ENCODE measurements at places on chromosomes 16 and 17.

GRCh38 chr17:45408611-45409421 lies 23.9 kb downstream of the ARHGAP27 start:
- DNase-seq, result no peak

DNA sequence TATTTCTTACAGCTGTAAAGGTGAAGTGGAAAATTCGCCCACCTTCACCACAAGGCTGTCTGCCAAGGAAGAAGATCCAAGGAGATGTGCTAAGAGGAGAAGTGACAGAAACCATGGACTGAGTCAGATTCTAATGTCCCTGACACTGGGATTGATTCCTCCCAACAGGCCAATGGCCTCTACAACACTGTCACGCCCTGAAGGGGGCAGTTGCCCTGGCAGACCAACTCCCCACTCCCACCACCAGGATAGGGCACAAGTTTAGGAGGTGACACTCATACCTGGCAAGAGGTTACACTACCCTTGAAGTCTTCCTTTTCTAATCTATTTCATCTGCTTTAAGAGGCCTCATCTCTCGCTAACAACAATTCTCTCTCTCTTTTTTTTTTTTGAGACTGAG lies 16.1 kb downstream of the PIP4K2B start:
- no peak for DNase-seq

- DNase-seq, result no peak
Observed at GRCh38 chr17:35414247-35414646, 18.1 kb downstream of the SLFN12 start.

DNA sequence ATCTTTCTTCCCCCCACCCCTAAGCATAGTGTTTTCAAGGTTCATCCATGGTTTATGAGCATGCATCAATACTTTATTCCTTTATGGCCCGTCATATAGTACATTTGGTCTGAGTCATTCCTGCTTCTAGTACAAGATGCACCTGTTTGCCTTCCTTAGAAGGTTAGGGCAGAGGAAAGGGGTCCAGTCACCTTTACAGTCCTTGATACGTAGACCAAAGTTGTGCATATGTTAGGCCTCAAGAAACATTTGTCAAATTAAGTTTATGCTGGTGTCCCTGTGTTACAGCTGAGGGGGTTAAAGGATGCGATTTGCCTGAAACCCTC lies 1.4 kb downstream of the CYB5D2 start:
- no peak for DNase-seq

DNA sequence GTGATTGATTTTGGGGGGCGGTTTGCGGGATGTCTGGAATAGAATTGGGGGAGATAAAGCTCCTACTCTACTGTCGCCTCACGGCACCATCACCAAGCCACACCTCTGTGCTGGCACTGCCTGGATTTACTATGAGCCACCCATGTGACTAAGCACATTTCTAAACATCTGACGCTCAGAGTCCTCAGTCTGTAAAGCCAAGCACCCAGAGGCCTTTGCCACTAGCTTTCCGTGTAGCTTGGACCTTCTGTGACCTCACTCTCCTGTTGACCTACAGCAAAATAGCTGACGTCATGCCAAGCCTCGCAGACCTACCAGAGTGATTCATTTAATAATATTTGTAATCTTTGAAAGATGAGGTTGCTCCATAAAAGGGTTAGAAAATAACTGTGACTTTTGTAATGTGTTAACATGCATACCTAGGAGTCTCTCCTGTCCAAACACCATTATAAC lies 38.5 kb upstream of the MYOCD start:
- no peak for DNase-seq

DNA sequence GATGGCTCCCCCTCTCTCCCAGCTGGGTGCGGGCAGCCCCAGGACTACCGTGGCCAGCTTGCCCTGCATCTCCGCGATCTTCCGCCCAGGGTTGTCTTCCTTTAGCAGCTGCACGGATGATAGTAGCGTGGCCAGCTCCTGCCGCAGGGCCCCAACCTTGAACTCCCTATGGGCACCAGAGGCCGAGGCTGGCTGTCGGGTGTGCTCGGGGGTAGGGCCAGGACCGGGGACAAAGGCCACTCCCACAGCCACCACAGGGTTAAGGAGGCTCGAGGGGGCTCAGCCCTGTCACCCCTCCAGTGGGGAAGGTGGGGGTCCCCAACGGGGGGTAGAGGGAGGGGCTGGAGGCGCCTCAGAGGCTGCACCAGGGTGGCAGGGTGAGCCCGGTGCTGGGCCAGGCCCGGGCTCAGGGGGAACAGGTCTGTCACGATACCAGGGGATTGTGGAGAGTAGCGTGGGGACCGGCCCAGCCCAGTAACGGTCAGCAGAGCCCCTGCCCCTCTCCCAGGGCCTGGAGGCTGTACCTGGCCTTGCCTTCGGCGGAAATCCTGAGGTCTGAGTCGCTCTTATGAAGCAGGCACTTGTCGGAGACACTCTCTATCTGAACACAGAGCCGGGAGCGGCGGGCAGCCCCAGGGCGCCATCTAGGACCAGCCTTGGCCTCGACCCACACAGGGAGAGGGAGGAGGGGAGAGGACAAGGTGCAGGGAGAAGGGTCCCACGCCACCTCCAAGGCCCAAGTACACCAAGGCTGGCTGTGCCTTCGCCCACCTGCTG lies 5.2 kb downstream of the PERCC1 start:
- no peak for DNase-seq

DNA sequence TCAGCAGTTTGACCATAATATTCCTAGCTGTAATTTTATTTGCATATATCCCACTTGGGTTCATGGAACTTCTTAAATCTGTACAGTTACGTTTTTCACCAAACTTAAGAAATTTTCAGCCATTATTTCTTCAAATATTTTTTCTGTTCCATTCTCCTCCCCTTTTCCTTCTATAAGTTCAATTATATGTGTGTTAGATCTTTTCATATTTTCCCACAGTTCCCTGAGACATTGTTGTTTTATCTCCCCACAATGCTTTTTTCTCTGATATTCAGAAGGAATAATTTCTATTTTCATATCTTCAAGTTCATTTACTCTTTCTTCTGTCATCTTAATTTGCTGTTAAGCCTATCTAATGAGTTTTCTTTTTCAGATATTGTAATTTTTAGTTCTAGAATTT lies 26.1 kb downstream of the IKZF3 start:
- no peak for DNase-seq

DNA sequence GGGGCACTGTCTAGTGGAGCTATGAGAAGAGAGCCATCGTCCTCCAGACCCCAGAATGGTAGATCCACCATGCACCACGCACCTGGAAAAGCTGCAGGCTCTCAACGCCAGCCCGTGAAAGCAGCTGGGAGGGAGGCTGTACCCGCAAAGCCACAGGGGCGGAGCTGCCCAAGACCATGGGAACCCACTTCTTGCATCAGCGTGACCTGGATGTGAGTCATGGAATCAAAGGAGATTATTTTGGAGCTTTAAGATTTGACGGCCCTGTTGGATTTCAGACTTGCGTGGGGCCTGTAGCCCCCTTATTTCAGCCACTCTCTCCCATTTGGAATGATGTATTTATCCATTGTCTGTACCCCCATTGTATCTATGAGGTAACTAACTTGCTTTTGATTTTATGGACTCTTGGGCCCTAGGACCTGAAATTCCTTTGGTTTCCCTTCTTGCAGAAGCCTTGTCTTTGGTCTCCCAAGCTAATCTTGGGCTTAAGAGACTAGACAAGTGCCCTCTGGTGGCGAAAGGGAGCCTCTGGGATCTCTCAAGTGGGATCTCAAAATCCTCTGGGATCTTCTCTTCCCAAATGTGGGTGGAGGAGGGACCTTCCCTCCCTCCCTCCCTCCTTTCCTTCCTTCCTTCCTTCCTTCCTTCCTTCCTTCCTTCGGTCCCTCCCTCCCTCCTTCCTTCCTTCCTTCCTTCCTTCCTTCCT lies 58.2 kb upstream of the HAPSTR1 start:
- peak; percentile 2 for DNase-seq

GRCh38 chr17:69809331-69809730 lies 265.7 kb upstream of the KCNJ16 start:
- DNase-seq, result no peak

GRCh38 chr17:71501711-71502110 lies 619.1 kb upstream of the SOX9 start:
- no peak for DNase-seq

GRCh38 chr16:67150833-67151396 lies at the start of gene B3GNT9:
Gene B3GNT9 (minus strand): TSS chr16:67150998. CDS start chr16:67150485, 513 bp downstream.
- DNase-seq, result peak; percentile 60

DNA sequence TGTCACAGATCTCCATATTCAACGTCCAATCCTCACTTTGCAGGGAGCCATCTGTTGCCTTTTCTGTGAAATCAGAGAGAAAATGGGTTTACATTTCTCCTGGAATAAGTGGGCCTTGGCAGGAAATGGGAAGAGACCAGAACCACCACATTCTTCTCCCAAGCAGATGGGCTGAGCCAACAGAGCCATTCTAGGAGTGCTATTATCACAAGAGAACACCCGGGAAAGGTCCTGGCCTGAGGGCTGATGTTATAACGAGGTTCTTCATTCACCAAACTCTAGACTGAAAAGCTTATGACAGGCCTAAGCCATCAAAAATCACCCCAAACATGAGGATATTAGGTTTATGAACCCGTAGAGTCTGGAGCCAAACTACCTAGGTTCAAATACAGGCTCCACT lies 64.7 kb downstream of the TOM1L2 start:
- DNase-seq, result no peak

- DNase-seq, result no peak
Observed at GRCh38 chr17:67716405-67716798, 1.3 kb upstream of the NOL11 start.

GRCh38 chr16:77289331-77289809 lies 90.2 kb downstream of the SYCE1L start:
- no peak for DNase-seq

DNA sequence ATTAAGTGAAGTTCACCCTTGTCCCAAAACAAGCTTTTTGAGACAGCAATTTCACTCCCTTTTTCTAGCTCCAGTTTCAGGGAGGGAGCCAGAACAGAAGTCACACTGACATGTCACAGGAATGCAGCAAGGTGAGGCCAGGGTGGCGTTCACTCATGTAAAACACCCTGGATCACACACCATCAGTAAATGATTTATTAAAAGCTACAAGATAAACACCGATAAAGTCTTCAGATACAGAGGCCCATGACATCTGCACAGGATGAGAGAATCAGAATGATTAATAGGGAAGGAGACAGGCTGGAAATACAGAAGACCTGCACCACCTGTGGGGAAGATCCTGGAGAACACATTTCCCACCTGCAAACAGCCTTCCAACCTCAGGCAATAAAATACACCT lies 77.5 kb upstream of the DYNLRB2 start:
- no peak for DNase-seq

DNA sequence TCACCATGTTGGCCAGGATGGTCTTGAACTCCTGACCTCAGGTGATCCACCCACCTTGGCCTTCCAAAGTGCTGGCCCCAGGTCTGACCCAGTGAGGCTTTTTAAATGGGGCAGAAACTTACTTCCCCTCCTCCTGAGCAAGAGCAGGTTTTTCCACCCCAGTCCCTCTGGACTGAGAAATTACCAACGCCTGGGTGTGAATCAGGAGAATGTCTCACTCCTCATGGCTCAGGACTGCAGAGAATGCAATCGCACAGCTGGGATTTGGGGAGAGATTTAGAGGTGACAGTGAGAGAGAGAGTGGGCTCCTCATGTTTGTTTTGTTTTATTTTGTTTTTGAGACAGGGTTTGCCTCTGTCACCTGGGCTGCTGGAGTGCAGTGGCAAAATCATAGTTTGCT lies 203.6 kb downstream of the RAB11FIP4 start:
- no peak for DNase-seq

- DNase-seq, result no peak
Observed at GRCh38 chr16:49505556-49505955, 132.0 kb downstream of the C16orf78 start.

DNA sequence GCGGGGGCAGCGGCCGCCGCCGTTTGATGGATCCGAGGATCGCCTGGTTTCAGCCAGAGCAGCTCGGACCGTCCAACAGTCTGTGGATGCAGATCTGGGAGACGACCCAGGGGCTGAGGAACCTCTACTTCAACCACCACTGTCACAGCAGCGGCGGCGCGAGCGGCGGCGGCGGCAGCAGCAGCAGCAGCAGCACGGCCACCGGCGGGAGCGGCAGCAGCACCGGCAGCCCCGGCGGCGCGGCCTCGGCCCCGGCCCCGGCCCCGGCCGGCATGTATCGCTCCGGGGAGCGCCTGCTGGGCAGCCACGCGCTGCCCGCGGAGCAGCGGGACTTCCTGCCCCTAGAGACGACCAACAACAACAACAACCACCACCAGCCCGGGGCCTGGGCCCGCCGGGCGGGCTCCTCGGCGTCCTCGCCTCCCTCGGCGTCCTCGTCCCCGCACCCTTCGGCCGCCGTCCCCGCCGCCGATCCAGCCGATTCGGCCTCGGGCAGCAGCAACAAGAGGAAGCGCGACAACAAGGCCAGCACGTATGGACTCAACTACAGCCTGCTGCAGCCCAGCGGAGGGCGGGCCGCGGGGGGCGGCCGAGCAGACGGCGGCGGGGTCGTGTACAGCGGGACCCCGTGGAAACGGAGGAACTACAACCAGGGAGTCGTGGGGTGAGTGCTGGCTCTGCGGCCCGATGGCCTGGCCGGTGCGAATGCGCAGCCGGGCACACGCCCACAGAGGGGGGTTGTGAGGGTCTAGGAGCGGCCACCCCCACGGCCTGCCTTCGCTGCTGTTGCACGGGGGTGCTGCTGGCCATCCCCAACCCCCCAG lies 702 bp downstream of the TENT4B start:
- DNase-seq, result peak; percentile 48

DNA sequence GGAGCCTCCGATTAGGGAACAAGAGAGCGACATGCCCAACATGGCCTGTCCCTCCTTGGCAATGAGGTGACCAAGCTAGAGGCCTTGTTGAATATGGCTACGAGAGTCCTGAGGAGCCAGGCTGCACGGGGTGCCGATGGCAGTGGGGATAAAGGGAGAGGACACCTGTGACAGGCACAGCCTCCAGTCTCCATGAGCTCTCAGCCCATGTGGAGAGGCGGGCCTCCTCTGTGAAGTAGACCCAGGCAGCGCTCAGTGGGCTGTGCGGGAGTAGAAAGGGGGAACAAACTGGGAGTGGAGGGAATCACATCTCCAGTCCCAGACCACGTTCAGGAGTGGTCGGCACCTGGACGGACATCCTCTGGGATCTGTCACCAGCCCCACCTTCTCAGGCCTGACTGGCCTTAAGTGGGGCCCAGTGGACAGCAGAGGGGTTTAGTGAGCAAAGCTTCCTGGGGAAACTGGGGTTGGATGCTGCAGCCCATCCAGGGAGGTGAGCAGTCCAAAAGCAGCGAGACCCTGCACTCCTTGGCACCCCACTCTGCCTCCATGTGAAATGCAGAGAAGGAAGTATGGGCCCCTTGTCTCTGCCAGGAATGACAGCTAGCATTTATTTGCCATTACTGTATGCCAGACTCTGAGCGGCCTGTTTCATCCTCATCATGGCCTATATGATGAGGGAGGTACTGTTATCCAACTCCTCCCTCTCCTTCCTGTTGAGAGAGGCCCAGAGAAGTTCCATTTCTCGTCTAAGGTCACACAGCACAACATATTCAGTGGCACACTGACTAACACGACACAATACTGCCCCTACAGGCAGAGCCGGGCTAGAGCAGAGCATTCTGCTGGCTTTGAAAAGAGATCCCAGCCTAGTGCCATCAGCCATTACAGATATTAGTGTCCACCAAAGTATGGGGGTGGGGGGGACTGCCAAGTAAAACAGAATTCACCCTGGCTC lies 4.5 kb upstream of the TMEM92 start:
- DNase-seq, result peak; percentile 42

Data from NCI-H1417 (cell line).